ENCODE measurements at places on chromosomes 3 and 15.

DNA sequence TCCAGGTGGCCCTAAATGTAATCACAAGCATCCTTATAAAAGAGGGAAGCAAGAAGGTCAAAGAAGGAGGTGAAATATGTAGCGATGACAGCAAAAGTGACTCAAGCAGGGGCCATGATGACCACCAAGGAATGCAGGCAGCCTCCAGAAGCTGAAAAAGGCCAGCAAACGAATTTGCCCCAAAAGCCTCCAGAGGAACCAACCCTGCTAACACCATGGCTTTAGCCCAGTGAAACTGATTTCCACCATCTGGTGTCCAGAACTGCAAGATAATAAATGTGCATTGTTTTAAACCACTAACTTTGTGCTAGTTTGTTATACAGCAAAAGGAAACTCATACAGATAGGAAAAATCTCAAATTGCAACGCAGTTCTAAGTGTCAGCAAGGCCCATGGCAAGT is 23.0 kb upstream of the RBSN start:
- no peak for DNase-seq

DNA sequence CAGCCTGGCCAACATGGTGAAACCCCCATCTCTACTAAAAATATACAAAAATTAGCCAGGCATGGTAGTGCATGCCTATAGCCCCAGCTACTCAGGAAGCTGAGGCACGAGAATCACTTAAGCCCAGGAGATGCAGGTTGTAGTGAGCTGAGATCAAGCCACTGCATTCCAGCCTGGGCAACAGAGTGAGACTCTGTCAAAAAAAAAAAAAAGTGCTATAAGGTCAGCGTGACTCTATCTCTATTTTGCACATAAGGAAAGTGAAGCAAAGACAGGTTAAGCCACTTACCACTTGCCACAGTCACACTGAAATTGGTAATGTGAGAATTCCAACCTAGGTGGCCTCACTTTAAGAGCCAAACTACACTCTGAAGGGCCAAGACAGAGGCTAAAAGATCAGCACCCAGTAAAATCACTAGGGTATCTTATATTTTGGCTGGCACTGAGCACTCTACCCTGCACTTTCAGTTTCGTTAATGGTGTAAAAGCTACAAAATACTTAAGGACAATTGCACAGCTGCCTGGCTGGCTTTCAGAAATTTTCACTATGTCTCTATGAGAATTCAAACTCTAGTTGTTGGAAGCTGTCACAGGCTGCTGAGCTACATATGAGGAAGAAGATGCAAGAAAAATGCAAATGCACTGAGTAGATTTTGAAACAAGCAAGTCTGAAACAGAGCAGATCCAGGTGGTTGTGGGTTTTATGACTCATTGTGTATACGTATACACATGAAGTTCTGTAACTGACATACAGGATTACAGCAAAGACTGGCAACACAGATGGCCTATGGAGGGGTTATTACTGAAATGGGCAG is 32.7 kb downstream of the TRANK1 start:
- no peak for DNase-seq

DNA sequence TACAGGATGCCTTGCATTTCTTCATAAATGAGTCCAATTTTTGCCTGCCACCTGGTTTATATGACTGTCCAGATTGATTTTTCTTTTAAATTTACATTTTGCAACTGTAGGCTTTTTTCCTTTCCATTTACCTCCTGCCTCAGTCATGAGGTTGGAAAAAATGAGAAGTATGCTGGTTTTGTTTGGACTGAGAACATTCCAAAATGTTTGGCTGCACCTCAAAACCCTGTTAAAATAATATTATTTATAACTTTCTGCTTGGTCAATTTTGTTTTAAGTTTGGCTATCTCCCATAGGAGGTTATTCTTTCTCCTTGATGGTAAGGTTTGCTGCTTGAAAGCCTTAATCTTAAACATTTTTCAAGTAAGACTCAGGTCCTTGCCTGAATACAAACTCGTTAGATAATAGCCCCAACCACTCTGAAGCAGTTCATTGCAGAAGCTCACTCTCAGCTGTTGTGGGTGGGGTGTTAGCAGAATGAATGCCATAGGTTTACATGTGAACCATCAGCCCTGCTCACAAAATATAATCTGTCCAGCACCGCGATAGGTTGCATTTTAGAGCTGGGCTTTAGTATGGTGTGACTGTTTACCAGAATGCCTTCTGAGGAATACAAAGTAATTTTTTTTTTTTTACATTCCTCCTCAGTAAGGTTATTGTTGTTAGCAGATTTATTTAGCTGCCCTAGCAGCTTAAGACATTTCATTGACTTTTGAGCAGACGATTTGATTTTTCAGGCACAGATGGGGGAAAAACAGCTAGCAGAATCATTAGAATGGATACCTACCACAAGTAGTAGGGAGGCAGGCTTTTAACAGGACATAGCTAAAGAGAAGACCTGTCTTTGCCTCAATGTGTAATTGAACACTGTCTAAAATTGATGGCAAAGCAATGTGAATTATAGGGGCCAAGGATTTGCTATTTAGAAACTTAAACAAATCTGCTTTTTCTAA is 630.8 kb upstream of the KCNMB2 start:
- DNase-seq = no peak

DNA sequence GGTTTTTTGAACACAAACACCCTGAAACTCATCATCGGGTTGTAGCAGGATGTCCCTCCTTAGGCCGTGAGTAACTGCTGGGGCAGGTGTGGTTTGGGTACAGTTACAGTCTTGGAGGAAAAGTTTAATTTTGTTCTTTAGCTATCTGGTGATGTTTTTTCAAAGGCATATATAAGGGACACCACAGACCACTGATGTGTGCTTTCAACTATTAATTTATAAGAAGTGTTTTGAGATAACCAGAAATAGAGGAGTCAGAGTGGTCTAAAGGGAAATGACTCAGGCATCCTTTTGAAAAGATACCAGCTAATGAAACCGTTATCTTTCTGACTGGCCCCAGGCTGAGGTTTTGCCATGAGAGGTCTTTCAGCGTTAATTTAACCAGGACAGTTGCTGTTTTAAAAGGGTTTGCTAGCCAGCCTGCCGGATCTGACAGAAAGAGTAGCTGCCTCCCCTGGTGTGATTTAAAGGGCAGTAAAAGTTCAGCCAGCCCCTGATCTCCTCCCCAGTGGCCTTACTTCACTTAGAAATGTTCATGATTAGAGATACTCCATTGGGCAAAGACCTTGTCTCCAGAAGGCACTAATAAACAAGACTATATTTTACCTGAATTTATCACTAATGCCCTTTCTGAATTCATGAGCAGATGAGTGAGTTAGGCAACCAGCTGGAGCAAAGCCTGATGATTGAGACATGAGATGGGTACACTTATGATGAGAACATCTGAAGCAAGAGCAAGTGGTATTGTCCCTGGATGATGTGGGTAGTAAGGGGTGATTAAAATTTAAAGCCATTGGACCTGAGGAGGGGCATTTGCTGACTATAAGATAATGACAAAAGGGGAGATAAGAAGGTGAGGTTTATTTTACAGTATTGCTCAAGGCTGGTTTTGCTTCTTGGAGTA is 482.5 kb upstream of the TBL1XR1 start:
- no peak for DNase-seq

GRCh38 chr3:4174791-4175190 is 128.4 kb upstream of the SETMAR start:
- no peak for DNase-seq

DNA sequence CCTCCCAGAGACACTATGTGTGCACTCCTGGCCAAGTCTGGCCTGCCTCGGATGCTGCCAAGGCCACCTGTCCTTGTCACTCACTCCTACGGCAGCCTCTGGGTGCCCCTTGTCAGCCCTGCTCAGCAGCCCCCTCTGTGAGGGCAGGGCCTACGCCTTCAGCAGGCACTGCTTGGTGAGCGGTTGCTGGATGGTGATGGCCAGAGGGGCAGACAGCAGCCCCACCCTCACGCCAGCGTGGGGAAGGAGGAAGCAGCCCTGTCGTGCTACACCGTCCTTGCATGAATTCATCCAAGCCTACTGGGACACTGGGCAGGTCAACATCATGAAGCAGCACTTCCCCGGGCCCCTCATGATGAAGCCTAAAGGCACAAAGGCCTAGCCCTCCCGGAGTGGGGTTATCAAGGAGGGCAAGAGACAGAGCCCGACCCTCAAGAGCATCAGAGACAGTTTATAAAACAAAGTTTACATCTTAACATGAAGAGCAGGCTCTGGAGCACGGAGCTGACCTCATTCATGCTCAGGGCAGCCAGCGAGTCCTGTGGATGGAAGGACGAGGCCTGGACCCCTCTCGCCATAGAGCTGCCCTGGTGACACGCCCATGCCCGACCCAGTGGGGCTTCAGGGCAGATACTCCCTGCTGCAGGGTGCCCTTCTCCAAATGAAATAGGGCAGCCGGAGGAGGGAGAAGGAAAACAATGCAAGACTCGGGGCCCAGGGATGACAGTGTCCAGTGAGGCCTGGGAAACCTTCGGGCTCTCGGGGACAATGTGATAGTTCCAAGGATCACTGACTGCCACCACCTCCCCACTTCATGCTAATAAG is 25.3 kb downstream of the CHDH start:
- DNase-seq = no peak

GRCh38 chr3:188034989-188035388 is 119.0 kb upstream of the LPP start:
- DNase-seq = no peak

DNA sequence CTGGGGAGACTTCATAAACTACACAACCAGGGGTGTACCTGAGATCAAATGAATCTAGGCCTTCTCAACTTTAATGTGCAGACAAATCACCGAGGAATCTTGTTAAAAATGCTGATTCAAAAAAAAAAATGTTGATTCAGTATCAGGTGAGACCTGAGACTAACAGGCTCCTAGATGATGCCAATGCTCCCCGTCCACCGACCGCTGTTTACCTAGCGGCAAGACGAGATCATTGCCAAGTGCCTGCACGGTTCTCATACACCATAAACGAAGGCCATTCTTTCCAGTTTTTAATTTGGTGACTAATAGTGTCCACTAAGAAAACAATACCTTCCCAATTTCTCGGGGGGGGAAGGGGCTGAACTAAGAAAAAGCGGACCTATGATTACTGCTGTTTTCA is 2.5 kb upstream of the FSIP1 start:
- no peak for DNase-seq

DNA sequence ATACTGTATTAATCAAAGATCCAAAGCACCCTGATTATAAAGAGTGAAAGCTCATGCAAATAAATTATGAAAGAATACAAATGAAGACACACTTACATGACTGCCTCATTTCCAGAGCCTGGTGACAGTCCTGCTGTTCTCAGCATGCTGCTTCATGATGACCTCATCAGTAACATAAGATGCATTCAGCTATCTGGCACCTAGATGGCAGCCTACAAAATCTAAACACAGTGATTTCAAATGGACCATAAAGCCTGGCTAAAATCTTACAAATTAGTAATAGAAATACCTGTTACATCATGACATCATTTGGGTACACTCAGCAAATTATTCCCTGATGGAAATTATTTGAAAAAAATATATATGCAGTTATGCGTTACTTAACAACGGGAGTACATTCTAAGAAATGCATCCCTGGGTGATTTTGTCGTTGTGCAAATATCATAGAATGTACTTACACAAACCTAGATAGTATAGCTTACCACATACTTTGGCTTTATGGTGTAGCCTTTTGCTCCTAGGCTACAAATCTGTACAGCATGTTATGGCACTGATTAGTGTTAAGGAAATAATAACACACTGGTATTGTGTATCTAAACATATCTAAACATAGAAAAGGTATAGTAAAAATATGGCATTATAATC is 207.2 kb downstream of the EPHA3 start:
- no peak for DNase-seq

GRCh38 chr15:80309769-80310384 is 57.9 kb upstream of the CTXND1 start:
- DNase-seq = peak; percentile 70

- no peak for DNase-seq
Observed at GRCh38 chr3:187947927-187948682, 202.8 kb upstream of the BCL6 start.

DNA sequence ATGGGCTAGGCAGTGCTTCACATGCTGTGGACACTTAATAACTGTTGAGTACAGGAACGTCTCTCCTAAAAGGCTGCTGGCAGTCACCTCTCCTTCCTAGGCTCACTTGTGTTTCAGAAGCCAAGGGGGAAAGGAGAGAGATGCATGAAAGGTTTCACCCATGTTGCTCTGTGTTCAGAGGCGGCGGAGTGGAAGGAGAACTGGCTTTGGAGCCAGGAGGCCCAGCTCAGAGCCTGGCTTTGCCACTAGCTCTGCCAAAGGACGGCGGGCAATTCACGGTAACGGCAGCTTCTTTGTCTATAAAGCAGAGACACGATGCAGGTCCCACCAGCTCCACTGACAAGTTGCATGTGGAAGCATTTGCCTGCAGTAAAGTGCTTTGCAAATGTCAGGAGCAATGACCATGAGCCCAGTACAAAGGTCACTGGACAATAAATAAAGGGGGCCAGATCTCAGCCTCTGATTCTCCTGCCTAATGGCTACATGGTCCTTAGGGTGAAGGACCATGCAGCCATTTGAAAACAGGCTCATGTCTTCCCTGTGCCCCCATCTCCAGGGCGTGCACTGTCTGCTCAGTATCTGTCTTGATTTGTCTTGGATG is 171.7 kb upstream of the TLE3 start:
- no peak for DNase-seq

DNA sequence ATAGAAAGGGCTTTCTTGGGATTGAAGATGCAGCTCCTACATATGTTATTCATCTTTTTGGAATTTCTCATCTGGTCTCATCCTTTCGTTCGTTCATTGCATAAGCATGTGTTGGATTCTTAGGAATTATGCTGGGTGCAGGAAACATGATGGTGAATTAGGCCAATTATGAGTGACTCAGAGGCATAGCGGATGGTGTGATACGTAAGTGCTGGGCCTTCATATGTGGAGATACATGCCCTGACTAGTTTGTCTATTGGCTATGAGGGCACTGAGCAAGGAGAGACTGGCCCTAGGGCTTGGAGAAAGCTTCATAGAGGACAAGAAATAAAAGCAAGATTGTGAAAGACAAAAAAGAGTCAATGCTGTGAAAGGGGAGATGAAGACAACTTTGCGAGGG is 235.1 kb downstream of the MYRIP start:
- no peak for DNase-seq

DNA sequence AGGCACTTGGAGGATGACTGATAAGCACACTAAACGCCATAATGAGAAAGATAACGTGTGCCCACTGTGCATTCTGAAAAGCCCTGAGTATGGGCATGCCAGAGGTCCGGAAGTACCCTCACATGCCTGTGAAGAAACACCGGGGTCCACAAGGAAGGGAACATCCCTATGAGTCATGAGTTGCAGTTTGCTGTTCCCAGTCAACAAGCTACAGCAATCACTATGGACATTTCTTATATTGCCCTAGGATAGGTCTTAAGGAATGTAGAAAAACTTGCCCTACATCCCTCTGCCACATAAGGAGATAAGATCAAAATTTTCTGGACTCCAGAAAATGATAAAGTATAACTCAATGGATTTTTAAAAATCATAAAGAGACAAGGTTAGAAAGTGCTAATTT is 9.9 kb downstream of the MB21D2 start:
- DNase-seq = no peak

- DNase-seq = no peak
Observed at GRCh38 chr3:25581335-25581734, 83.4 kb downstream of the TOP2B start.

All from H7 (cell line).